NCI-H774 (cell line): ENCODE measurements at places on chromosomes 6 and 20.

DNA sequence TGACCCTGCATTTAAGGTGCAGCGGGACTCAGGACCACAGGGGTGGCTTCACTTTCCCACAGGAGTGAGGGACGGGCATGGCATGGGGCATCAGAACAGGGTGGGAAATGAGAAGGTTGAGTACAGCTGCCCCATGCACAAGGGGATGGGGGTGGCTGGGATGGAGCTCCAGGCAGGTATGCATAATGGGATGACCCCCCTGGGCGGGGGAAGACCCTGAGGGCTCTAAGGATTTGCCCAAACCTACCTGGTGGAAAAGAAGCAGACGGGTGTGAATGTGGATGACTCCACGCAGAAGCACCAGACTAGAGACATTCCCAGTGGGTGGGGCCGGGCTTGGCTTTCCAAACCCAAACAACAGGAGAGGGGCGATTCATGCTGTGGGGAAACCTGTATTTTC, 200.3 kb downstream of the SYNDIG1 start:
- DNase-seq, result no peak

GRCh38 chr6:111482188-111482958, 645 bp downstream of the REV3L start:
- peak; percentile 81 for DNase-seq

GRCh38 chr20:48761023-48761785, 66.6 kb downstream of the PREX1 start:
- DNase-seq, result no peak

DNA sequence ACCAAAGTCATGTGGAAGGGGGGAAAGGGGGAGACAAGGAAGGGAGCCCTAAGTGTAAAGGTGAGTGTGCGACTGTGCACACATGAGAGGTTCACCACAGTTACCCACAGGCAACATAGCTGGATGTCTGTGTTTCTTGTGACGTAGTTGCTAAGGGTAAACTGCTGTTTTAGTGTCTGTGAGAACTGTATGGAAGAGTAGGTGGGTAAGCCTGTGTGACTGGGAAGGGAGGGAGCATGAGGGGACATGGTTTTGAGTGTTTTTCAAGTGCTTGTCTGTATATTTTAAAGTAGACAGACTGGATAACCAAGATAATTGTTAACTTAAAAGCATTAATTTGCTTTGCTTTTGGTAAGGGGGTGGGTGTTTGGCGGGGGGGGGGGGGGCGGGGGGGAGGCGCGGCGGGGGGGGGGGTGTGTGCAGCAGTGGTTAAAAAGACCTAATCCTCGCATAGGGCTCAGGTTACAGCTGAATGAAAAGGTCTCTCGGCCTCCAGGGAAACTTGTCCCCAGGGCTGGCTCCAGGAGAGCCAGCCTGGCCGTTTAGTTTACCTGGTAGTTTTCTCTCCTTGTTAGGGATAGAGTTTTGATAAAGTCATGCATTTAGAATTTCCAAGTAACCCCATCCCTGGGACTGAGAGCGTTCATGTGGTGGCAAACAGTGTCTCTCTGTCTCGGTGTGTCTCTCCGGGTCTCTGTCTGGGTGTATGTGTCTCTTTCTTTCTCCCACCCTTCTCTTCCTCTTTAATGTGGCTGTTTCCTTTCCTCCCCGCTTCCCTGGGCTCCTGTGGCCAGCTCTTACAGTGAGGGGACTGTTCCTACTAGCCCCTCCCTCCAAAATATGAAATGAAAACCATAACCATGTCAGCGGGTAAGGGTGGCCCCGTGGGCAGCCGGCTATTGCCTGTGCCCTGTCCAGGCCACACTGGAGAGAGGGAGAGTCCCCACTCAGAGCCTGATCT, 3.4 kb downstream of the SCUBE3 start:
- DNase-seq, result no peak

DNA sequence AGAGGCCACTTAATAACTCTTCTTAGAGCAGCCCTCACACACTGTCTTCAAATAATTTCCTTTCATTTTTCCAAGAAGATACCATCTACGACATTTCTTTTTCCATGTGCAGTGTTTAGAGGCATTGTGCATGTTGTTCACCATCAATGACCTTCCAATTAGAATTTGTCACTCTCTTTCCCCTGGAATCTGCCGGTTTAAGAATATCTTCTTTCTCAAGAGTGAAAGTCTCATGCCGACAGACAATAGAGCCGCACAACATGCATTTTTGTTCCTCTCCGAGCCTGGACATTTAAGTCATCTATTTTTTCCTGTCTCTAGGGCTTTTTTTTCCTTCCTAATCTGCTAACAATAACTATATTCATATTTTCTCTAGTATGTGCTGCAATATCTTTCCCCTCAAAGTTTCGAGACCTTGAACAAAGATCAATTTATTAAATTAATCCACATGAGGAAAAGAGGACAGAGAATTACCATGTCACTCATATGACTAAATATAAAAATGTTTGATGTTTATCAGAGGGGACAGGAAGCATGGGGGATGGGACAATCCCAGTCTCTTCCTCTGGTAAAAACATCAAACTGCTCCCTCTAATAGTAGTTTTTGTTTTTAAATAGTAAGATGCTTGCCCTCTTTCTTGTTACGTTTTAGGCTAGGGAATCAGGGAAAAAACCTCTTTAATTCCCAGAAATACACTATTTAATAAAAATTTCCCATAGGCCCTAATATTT, 893.4 kb downstream of the C6orf118 start:
- DNase-seq, result no peak

GRCh38 chr6:30712441-30712945, 4.6 kb downstream of the MDC1 start:
- DNase-seq, result no peak

DNA sequence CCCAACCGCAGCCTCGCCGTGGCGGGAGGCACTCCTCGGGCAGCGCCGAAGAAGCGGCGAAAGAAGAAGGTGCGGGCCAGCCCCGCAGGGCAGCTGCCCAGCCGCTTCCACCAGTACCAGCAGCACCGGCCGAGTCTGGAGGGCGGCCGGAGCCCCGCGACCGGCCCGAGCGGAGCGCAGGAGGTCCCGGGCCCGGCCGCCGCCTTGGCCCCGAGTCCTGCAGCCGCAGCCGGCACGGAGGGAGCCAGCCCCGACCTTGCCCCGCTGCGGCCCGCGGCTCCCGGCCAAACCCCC, 525 bp downstream of the PNRC1 start:
- peak; percentile 58 for DNase-seq

DNA sequence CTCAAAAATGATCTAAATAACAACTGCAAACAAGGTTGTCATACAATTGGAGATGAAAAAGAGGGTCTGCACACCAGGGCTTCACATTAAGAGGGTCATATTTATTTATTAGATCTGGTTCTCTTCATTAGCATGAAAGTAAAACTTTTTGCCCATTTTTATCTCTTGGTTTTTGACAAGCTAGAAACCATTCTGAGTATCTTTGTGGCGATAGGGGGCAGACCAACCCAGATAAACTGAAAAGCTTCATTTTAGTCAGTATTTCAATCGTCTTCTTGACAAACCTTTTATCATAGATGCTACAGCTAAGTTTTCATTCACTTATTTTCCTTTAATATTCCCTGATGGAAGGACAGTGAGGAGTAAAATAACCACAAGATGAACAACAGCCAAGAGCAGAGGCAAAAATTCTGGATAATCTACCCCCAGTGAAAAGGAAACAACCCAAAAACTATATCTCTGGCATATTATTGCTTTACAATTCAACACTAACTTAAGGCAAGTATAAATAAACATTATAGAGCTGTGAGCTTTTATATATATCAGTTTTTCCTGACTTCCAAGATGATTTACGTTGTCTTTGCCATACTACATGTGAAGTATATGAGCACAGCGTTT, 45.2 kb downstream of the THEMIS start:
- DNase-seq, result no peak

DNA sequence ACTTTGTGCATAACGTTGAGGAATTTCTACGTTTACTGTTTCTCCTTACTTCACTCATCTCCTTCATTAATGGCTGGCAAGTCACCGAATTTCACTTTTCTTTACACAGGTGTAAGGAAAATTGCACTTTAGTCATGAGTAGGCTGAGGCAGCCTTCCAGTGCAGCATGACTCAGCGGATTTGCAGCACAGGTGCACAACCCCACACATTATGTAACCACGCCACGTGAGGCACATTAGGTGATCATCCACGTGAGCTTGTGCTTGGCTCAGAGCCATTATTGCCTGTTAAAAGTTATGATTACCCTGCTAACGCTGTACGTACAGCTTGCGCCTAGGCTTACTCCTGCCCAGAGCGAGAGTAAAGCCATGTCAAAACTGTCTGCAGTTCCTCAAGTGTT, 158.8 kb downstream of the NKAIN2 start:
- peak; percentile 100 for DNase-seq

- DNase-seq, result no peak
Observed at GRCh38 chr6:46329568-46329967, 158.8 kb upstream of the ENPP5 start.

- DNase-seq, result no peak
Observed at GRCh38 chr20:37463726-37464494, 57.1 kb upstream of the NNAT start.

- DNase-seq, result no peak
Observed at GRCh38 chr6:57267586-57268293, 45.6 kb upstream of the RAB23 start.

DNA sequence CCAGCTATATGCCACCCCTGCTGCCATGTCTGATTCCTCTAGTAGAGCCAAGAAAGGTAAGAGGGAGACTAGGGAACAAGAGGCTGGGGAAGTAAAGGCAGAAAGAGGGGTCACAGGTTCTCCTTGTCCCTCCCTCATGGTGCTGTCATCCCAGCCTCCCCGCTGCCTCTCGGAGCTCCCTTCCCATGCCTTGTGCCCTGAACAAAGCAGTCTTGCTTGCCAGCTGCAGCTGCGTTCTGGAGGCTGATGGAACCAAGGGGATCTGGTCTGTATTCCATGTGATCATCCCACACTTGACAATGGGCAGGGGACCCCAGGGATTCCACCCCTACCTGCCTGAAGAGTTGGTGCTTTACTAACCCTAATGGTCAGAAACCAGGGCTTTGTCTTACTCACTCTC, 61.4 kb downstream of the DAAM2 start:
- no peak for DNase-seq

DNA sequence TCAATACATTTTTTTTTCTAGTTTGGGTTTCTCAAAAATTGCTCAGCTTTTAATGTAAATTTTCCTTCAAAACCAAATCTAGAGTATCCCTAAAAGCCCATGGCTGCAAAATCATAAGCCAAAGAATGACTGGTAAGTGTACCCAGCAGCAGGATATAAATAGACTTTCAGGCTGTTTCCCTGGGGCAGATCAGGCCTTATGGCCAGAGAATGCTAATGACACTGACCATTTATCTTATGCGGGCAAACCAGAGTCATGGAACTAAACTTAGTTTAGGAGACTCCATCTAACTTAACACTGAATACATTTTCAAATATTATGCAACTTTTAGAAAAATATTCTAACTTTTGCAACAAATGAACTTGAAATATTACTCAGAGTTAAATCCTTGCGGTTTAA, 7.4 kb downstream of the OSER1 start:
- DNase-seq, result no peak

DNA sequence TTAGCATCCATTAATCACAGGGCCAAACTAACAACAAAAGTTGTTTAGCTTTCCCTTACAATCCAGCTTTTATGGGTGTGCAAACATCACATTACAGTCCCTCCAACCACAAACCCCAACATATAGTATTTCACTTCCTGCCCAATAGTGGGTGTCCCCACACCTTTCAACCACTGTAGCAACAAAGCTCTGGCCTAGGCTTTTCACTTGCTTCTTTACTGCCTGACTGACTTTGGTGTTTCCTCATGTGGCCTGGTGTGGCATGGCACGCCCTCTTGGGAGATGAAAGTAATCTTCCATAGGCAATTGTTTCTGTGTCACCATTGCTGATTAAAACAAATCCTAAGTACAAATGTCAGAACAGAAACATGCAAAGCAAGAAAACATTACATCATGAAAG, 46.3 kb downstream of the MCM8 start:
- no peak for DNase-seq

GRCh38 chr20:57622579-57623381, 2.6 kb upstream of the ZBP1 start:
- no peak for DNase-seq

GRCh38 chr6:108661430-108661829, 100.7 kb downstream of the FOXO3 start:
- DNase-seq, result no peak

GRCh38 chr20:46519471-46520068, 6.2 kb upstream of the ZNF334 start:
- DNase-seq, result no peak

DNA sequence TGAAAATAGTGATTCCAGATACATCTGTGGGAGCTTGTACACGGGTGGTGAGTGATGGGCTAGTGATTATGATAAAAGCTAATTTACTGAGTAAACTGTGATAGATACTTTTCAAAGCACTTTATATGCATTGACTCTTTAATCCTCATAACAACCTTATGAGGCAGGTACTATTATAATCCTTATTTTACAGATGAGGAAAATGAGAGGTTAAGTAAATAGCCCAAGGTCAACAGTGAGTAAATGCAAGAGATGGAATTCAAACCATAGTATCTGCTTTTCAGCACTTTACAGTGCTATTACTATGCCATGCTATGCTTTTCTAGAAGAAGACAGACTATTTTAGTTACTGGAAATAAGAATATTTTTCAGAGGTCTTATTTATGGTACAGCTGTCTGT, 320.9 kb upstream of the CITED2 start:
- no peak for DNase-seq
